ENCODE measurements at places on chromosomes 13 and 19.

DNA sequence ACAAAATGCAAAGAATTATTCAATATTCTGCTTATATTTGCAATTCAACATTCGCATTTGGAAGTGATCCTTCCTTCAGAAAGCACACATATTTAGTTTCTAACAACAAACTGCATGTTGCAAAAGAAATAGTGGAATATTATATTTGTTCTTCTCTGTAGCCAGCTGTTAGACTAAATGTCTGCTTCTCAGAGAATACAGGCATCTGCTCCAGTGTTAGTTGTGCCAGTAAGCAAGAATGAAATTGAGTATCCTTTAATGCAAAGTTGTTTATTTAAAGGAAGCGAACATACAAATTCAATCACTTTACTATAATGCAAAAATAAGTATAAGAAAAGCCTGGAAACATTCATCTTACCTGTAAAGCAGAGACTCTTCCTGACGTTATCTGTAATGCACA, 663 bp downstream of the SLITRK6 start:
- no peak for DNase-seq

DNA sequence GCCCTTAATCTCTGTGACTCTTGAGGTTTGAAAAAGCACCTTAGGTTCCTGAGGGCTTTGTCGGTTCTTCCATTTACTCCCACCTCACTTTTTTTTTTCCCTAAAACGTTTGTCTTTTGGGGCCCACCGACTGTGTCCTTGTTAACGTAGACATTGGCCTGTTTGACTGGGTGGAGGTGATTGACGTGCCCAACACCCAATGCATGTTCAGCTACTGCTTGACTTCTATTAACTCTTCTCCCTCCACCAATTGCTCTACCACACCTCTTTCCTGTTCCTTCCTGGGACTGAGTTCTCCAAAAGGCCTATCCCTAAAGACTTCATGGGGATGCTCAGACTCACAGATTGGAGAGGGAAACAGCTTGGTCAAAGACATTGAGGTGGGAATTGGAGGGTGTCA, 17.3 kb downstream of the CKM start:
- DNase-seq: peak; percentile 40

- no peak for DNase-seq
These were observed 98.4 kb upstream of the RAP2A start for GRCh38 chr13:97335488-97336134.

DNA sequence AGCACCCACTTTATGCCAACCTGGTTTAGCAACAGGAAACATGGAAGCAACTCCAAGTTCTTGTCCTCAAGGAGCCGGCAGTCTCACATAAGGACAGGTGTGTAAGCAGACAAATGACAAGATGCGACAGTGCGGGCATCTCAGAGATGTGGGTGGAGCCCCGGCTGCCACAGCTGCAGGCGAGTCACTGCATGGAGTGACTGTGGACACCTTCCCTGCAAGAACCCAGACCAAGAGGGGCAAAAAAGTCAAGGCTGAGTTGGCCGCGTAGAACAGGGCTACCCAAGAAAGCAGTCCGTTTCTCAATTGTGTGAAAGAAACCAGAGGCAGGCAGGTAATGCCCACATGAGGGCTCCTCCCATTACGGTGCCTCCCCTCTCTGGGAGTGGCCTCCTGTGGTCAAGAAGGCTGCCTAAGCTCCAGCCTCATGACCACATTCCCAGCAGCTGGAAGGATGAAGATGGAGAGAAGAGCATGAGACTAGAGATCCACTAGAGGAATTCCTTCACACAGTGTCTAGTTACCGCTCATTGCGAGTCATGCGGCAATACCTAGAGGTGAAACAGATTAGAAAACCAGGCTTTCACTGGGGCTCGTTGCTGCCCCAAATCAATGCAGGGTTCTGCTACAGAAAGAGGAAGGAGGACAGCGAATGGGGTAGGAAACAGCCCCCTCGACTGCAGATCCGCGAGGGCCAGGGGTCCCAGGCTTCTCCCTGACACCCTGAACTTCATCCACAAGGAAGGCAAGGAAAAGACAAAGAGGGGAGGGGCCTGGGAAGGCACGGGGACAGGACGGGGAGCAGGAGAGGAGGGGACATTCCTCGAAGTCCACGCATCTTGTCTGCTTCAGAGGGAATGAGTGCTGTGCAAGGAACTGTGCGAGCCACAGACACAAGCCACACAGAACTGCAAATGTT, 80.2 kb downstream of the SPACA7 start:
- no peak for DNase-seq

- no peak for DNase-seq
These were observed 15.5 kb downstream of the BTBD2 start for GRCh38 chr19:1999856-2000515.

GRCh38 chr19:40055049-40055448, 982 bp downstream of the ZNF780B start:
- DNase-seq: no peak

DNA sequence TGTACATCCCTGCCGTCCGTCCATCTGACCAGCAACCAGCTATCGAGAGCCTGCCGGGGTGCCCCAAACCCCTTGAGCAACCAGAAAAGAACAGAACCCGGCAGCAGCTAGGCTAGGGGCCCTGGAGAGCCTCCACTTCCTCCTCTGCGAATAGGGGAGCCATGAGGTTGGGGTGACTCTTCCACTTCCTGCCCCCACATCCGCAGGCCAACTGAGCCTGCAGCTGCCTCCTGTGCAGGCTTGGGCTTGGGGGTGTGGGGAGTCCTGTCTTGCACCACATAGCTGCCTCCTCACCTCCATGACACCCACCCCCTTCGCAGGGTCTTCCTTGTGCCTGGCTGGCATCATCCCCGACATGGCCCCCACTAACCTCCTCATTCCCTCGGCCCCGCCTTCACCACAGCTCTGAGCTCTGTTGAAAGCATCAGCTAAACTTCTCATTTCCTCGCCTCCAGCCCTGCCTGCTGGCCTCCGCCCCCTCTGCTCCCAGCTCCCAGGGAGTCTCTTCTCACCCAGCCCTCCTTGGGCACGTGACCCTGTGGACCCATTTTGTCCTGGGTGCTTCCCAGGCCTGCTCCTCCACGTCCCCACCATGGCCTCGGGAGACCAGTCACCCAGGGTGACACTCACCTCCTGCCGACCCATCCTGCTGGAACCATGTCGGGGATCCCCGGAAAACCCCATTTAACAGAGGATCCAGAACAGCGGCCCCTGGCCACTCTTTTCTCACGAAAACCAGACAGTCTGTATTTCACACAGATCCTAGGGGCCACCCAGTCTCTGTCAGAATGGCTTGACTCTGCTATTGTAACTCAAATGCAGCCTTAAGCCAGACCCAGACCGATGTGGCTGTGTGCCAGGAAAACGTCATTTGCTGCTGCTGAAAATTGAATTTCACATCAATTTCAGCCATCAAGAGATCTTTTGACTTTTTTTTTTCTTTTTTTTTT, 50.4 kb downstream of the MYO9B start:
- no peak for DNase-seq

DNA sequence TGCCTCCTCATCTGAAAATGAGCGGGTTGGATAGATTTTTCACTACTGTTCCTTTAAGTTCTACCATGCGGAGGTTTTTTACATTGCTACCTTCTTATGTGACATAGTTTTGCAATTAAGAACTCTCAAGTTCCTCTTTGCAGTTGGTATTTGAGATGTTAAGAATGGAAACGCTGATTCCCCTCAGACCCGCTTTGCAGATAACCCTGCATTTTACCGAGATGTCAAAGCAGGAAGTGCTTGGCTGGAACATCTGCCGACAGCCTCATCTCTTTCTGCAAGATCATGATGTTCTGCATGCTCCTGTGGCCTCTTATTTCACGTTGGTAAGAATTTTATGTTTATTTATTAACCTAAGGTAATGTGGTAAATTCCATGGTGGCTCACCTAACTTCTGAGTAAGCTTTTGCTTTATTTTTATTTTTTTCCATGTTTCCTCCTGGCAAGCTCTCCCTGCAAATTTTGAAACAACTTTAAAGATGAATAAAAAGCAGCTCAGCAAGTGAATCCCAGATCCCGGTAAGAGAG, 22.5 kb downstream of the PABPC3 start:
- no peak for DNase-seq

DNA sequence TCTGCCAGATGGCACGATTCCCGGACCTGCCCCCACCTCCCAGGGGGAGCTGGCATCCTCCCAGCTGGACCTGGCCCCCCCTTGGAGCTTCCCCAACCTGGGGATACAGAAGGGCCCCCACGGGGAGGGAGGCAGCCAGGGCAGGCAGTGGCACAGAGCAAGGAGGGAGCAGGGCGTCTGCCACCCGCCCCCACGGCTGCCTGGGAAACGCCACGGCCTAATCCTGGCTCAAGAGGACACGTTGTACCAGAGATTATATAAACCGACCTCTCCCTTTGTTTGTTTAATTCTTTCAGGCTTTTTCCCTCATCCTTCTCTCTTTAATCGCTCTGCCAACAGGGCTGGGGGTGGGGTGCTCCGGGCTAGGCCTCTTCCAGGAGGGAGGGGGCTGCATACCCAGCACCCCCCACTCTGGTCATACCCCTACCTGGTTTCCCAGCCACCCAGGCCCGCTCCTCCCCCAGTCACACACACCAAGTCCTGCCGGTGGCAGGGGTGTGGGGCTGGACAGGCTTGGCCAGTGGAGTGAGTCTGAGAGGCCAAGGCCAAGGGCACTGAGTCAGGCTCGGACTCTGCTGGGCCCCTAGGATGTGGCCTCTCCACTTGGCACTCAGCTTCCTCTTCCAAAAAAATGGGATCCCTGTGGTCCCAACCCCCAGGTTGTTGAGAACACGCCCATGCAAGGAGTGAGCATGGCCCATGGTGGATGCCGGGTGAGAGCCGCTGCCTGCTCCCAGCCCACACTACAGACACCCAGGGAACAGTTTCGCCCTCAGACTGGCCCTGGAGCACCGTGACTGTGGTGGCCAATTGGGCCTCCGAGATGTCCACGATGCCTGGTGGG, 29.5 kb upstream of the NFIC start:
- peak; percentile 42 for DNase-seq

- peak; percentile 80 for DNase-seq
These were observed 260.8 kb downstream of the DNAJC15 start for GRCh38 chr13:43284162-43284561.

DNA sequence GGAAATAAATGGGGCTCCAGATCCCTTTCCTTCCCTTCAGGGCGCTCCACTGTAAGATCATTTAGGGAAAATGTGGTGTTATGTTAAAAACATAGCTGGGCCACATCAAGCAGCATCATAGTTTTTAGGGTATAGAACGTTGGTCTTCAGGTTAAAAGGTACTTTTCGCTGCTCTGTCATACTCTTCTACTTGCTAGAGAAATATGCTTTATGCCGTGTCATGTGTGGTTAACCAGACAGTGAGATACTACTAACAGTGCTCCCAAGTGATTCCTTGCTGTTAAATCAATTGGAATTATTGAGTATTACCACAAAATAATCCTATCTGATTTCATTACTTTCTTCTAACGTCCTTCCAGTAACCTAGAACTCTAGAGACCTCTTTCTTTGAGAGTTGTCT, 1.1 kb upstream of the NDFIP2 start:
- DNase-seq: no peak

- DNase-seq: no peak
These were observed 53.6 kb downstream of the FAM216B start for GRCh38 chr13:42834946-42835345.

DNA sequence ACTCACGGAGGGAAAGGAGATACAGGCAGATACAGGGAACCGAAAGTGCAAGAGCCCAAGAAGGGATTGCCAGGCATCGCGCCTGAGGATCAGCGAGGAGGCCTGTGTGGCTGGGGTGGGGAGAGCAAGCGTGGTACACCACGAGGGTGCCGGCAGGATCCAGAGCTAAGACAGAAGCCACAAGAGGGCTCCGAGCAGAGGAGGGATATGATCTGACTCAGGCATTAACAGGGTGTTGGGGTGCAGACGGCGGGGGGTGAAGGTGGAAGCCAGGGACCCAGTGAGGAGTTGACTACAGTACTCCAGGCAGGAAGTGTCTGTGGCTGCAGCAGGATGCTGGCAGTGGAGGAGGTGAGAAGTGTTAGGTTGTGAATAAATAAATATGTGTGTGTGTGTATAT, 5.4 kb upstream of the PPP1R37 start:
- DNase-seq: no peak

GRCh38 chr13:91168386-91168711, 179.1 kb upstream of the MIR17HG start:
- no peak for DNase-seq

- DNase-seq: no peak
These were observed 18.8 kb upstream of the SPC24 start for GRCh38 chr19:11174336-11174735.

GRCh38 chr13:45162194-45162593, 38.7 kb downstream of the KCTD4 start:
- no peak for DNase-seq

- no peak for DNase-seq
These were observed 31.7 kb downstream of the SPATA13 start for GRCh38 chr13:24192057-24192810.

DNA sequence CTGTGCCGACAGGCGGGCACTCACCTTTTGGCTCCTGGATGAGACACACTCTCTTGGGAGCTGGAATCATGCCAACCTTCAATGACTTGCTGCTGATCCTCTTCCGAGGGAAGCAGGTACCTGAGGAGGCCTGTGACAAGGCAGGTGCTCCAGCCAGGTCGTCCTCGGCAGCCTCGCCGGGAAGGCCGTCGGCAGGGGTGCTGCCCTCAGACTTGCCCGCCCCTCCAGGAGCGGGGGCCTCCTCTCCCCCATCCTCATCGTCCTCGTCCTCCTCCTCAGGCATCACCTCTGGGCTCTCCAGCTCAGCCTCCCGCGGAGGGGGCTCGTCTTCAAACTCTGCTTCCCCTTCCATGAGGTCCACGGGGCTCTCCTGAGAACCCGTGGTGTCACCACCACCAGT, 29.2 kb downstream of the SUGP2 start:
- DNase-seq: no peak

- no peak for DNase-seq
These were observed 99.2 kb downstream of the ABCC4 start for GRCh38 chr13:95201814-95202651.

- no peak for DNase-seq
These were observed 307.9 kb upstream of the MAB21L1 start for GRCh38 chr13:35784286-35784951.

DNA sequence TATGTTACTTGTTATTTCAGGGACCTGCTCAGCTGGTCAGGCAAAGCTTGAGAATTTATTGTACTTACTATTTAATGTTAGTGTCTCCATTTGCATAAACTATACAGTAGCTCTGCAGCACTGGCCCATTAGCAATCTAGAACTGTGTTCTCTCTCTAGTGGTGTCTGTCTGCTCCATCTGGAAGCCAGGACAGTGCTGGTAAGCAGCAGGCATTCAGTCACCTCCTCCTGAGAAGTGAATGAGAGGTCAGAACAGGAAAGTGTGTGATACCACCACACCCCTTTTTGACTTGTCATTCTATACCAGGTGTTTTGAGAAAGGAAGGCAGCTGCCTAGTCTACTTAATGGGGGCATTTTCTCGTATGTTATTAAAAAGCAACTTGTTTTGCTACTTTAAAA, 3.9 kb downstream of the COG3 start:
- no peak for DNase-seq

DNA sequence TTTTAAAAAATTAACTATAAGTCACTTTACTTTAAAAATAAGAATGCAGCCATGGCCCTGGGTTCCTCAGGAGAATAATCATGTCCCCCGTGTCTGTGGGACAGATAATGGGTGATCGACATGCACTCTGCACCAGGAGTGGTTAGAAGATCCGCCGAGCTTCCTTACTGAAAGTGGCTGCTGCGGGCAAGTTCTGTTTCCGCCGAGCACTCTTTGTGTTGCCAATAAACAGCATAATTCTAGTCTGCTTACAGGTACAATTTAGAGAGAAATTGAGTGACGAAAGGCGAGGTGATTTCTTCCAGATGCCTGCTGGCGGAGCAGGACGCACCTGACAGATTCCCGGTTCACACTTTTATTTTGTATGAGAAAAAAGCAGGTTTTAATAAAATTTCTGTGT, 139.0 kb downstream of the SOX1 start:
- no peak for DNase-seq

GRCh38 chr13:67493835-67494234, 263.7 kb upstream of the PCDH9 start:
- DNase-seq: no peak
